ENCODE measurements at places on chromosomes 5 and 9. TPM values are rescaled to one million over a fixed set of nuclear protein-coding genes. Genes with fewer than 3 reads are reported as not detected.

Gene AUH
- total RNA-seq = 16.6 TPM

Gene NUP214
- 30.5 TPM for total RNA-seq

Gene DROSHA
- 48.5 TPM for total RNA-seq

Gene DBH
- not detected for total RNA-seq

Gene SLIT3
- total RNA-seq = 5.0 TPM

Gene GABRA1
- not detected for total RNA-seq

Gene CFAP90
- total RNA-seq = 0.34 TPM

Gene ZNF354B
- 11.3 TPM for total RNA-seq

Gene GPX8
- 42.5 TPM for total RNA-seq

Gene RAD1
- total RNA-seq = 13.1 TPM

Gene FAM163B
- total RNA-seq = not detected

Gene HAVCR2
- 1.6 TPM for total RNA-seq

Gene TSSK1B
- not detected for total RNA-seq

Gene GTF3C5
- total RNA-seq = 94.3 TPM

Gene RGS3
- 158 TPM for total RNA-seq

Gene INSL4
- not detected for total RNA-seq

Gene TMEM252
- total RNA-seq = not detected

Gene PTGDS
- total RNA-seq = 3.8 TPM

Gene BSPRY
- 9.1 TPM for total RNA-seq

Gene SPATA31A3
- total RNA-seq = not detected

Gene UNC13B
- 30.1 TPM for total RNA-seq

Gene KCNIP1
- 0.21 TPM for total RNA-seq

Gene RABL6
- total RNA-seq = 99.3 TPM

Gene ANXA2R
- 0.79 TPM for total RNA-seq

Gene SMIM27
- total RNA-seq = 5.8 TPM

Gene TUSC1
- 13.7 TPM for total RNA-seq
